ENCODE measurements at places on chromosomes 6 and 20.
A peak's percentile ranks its signal among the peaks of the same experiment; 100 is the strongest.

DNA sequence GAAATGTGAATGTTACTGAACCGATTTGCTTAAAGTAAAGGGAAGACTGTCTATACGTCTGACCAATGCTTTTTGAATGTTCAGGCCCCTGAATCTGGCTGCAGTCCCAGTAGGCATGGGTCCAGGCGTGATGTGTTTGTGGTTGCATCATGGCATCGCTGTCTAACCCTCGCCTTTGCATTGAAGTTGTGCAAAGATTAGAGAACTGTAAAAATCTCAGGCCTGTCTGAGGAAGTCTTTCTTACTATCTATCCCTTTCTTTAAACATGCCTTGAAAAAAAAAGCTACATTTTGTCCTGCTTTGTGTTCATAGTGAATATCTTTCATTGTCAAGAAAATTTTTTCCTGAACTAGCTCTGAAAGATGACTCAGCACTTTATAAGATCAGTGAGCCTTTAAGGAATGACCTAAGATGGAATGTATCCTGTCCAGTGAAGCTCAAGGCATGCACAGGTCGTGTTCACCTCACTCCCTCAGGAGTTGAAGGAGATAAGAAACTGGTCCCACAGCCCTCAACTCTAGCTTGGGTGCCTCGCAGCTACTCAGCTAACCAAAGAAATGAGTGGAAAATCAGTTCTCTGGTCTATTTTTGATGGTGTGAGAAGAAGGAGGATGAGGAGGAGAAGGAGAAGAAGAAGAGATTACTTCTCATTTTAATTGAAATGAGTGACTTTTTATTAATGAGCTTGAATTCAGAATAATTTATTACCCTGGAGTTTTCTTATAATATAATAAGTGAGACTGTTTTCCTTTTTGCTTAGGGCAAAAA lies 48.6 kb downstream of the TPD52L1 start:
- no peak for DNase-seq

DNA sequence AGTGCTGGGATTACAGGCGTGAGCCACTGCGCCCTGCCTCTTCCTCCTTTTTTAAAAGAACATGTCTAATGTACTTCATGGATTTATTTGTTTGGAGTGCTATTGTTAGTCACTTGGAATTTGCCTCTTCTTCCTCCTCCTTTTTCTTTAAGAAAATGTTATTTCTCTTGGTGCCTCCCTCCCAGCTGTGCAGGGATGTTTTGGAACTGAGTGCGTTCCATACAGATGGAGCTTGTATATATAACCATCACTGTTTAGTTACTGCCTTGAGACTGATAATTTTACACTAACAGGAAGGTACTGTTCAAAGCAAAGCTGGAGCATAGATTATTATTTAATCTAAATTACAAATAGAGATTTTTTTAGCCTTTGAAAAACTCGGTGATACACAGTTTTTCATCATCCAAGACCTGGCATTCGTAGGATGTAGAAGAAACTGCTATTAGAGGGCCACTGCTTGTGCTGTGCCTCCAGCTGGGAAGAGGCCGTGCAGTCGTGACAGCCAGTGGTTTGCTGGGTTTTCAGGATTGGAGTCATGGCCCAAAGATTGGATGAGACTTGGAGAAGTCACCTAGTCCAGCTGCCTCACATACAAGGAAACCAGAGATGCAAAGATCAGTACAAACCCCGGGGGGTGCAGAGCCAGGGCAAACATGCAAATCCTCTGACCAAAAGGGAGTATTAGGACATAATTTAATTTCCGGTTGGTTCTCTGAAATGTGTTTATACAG lies 123.1 kb downstream of the PLEKHG1 start:
- DNase-seq, result no peak

DNA sequence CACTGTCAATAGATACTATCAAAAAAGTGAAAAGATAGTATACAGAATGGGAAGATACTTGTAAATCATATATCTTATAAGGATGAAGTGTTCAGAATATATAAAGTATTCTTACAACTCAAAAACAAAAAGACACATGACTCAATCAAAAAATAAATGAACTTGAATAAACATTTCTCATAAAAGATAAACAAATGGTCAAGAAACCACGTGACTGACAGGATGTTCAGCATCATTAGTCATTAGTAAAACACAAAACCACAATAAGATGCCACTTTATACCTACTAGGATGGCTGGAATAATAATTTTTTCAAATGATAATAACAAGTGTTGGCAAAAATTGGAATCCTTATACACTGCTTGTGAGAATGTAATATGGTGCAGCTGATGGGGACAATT lies 729.1 kb upstream of the HS3ST5 start:
- no peak for DNase-seq

DNA sequence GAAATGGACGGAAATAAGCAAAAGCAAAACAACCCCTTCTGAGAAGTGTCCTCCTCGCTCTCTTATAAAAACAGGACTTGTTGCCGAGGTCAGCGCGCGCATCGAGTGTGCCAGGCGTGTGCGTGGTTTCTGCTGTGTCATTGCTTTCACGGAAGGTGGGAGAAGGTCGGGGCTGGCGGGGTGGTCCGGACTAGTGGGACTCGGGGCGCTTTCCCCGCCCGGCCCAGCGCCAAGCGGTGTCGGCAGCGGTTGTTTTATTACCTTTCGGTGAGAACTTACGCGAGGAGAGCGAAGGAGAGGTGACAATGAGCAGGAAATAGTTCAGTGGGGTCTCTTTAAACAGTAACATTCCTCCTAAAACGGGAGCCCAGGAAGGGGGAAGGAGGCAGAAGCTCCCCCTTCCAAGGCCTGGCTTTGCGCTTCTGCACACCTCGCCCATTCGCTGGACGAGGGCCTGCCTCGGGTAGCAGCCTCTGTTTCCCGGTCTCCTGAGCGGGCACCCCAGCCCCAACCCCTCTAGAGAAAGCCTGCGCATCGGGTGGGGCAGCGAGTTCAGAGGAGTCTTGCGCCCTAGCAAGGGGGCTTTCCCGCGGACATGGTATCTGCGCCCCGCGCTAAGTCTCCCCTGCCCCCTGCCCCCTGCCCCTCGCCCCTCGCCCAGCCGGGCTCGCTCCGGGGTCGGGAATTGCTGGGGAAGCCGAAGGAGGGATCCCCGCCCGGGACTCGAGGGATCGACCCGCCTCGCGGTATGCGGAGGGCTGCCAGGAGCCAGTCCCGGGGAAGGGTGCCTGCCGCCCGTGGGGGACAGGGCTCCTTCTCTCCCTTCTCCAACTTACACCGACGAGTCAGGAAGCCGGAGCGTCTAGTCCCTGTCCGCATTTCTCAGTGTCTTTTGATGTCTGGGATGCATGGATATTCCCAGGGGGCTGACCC lies 1.2 kb upstream of the TBXT start:
- no peak for DNase-seq

- DNase-seq, result no peak
These were observed 180.2 kb upstream of the HDAC2 start for GRCh38 chr6:114151064-114151690.

- DNase-seq, result no peak
These were observed 624 bp upstream of the NPEPL1 start for GRCh38 chr20:58691773-58692578.

- peak; percentile 68 for DNase-seq
These were observed 81.9 kb upstream of the E2F3 start for GRCh38 chr6:20319520-20320357.

All from T follicular helper cell (primary cell).